Iris pigment epithelial cell (primary cell): ENCODE measurements at places on chromosomes 5 and 9.

- no peak for DNase-seq
Measured at GRCh38 chr9:95649801-95650213, 133.0 kb upstream of the PTCH1 start.

DNA sequence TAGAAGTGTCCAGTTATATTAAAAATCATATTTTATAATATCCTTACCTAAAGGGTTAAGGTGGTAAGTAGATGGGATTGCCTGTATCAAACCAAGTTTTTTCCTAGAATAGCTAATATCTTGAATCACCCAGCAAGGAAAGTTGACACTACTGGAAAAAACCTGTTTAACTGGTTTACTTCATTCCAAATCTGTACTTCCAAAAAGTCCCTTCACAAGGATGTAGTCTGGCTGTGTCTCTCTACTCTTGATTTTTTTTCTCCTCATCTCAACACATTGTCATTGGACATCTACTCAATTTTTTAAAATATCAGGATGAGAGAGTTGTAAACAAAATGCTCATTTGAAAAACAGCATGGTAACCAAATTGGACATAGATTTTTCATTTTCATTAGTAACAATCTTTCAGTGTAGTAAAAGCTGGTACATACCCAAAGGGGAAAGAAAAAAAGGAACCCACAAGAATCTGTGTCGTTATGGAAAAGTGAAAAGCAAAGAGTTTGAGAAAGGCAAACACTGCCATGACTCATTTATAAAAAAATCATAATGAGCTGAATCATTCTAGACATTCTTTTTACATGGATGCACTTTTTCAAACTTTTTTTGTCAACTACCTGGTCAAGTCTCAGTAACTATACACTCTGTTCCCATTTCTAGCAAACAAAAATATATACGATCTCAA lies 173.5 kb downstream of the GLIS3 start:
- peak; percentile 89 for DNase-seq

GRCh38 chr9:29555502-29555901 lies 1982.2 kb upstream of the C9orf72 start:
- no peak for DNase-seq

- no peak for DNase-seq
Measured at GRCh38 chr9:93864032-93864431, 91.1 kb downstream of the BARX1 start.

GRCh38 chr9:114198249-114199040 lies 43.1 kb downstream of the COL27A1 start:
- DNase-seq: no peak

- DNase-seq: no peak
Measured at GRCh38 chr9:120645760-120646159, 65.8 kb upstream of the CDK5RAP2 start.
